Activated CD4-positive, alpha-beta T cell treated with anti-CD3 and anti-CD28 coated beads for 36 hours (primary cell): ENCODE measurements at places on chromosomes 2 and 18.

DNA sequence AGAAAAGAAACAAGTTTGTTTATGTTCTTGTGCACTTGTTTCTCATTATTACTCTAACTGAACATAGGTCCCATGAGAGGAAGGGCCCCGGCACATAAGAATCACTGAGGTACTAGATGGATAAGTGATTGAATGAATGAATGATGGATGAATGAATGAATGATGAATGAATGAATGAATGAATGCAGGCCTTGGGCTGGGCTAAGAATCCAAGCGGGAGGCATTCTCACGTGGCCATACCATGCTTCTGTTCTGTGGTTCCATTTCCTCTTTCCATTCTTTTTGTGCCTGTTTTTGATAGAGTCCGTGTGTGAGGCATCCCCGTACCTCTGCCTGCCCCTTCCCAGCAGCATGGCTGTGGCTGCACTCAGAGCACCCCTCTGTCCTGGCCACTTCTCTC lies 94.8 kb downstream of the SH3BP4 start:
- DNase-seq = no peak

- no peak for DNase-seq
These were observed 87.9 kb upstream of the MAP4K3 start for GRCh38 chr2:39524756-39525635.

- DNase-seq = no peak
These were observed 3.0 kb upstream of the GCG start for GRCh38 chr2:162155093-162155492.

- DNase-seq = no peak
These were observed 515.5 kb upstream of the CHAC2 start for GRCh38 chr2:53252115-53252514.

GRCh38 chr2:96556441-96557330 lies 20.1 kb downstream of the ARID5A start:
- DNase-seq = peak; percentile 85

- no peak for DNase-seq
These were observed 403.7 kb downstream of the PID1 start for GRCh38 chr2:228867406-228867805.

GRCh38 chr2:144165599-144166250 lies 354.2 kb downstream of the ZEB2 start:
- no peak for DNase-seq

GRCh38 chr18:78607221-78607620 lies 372.4 kb upstream of the SALL3 start:
- no peak for DNase-seq

DNA sequence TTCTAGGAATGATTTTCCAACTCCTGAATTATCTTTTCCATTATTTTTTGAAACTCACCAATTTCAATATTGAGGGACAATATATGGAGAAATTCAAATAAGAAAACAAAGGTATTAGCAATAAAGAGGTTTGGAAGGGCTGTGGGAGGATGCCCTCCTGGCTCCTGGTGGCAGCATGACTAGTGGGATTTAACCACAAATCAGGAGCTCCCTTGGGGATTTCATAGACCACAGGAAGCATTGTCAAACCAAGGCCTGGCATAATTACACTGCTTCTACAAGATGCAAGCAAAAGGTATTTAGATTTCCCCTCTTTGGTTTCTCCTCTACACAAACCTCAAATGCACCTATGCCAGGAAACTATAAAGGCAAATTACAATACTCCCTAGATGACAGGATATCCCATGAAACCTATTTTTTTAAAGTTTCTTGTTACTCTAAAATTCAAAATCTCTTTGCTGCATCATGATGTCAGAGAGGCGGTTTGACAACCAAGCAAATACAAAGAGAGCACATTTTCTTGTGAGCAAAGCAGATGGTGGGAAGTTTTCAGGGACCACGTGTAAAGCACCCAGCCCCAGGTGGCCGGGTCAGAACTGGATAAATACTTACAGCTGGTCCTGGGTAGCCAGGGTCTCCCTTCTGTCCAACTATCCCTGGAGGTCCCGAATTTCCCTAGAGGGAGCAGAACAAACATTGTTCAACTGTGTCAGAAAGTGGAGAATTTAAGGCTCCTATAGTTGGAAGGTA lies 67.9 kb downstream of the COL6A3 start:
- no peak for DNase-seq

- no peak for DNase-seq
These were observed 23.0 kb upstream of the ODC1 start for GRCh38 chr2:10471046-10471571.

DNA sequence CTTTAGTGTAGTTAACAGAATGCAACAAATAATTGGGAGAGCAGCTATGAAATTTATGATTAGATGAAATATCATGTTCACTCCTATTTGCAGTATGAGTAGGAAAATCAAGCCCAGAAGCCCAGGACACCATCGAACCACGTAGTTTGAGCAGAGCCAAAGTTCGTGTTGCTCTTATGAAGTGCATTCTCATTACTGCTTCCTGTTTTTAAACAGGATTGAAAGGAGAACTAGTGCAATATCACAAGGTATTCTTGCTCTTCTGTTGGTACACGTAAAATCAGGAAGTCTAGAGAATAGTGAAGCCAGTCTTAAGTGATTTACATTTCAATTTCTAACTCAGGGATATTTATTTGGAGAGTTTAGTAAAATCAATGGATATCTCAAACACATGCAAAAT lies 21.1 kb downstream of the ARHGAP15 start:
- DNase-seq = no peak

- DNase-seq = no peak
These were observed 11.3 kb upstream of the PXDN start for GRCh38 chr2:1755436-1756191.

GRCh38 chr2:175312137-175312536 lies 130.6 kb upstream of the ATP5MC3 start:
- DNase-seq = no peak

DNA sequence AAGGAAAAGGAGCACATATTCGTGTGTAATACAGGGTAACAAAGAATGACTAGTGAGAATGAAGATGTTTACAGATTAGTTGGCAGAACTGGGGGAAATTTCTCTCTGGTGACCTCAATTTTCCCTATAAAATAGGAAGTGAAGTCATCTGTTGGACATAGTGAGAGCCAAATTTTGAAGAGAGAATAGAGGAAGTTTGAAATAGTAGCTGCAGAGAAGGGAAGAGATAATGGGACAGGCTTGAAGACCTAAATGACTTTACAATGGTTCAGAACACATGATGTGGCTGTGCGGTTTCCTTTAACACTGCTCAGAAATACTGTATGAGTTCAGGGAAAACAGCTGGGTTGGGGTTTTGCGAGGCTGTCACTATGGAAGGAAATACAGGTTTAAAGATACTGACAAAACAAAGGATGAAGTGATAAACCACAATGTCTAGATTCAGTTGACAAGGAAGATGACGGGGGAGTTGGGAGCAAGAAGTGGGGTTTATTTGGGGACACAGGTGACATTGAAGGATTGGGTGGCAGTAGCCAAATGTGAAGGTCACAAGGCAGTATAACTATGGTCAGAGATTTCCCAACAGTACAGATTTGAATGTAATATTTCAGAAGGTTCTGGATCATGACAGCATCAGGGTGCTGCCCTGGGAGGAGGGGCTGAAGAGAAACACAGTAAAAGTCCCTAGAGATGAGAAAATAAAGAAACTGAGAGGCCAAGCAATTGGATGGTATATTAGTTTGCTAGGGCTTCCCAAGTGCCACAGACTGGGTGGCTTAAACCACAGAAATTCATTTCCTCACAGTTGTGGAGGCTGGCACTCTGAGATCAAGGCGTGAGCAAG lies 82.6 kb upstream of the TANK start:
- peak; percentile 85 for DNase-seq

- DNase-seq = no peak
These were observed 99.3 kb upstream of the FN1 start for GRCh38 chr2:215535125-215535668.

DNA sequence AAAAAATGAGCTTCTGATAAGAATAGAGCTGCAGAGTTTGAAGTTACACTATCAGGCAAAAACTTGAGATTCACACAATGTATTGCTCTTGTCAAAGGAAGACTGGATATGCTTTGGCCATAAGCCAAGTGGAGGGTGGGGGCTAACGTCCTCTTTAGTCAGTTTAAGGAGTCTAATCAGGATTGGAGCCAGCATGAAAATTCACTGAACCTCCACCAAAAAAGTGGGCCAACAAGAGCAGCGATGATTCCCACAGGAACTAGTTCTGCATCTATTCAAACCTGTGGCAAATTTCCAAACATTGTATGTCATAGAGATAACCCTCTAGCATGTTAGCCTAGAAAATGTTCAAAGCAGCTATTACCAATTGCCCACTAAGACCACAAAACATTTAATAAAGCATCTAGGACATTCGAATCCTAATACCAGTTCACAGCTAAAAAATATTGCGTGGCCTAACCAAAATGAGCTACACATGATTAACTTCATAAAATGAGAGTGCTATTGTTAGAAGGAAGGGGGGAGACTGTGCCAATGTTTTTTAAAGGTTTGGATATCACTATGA lies 43.5 kb upstream of the TMEM247 start:
- DNase-seq = no peak

DNA sequence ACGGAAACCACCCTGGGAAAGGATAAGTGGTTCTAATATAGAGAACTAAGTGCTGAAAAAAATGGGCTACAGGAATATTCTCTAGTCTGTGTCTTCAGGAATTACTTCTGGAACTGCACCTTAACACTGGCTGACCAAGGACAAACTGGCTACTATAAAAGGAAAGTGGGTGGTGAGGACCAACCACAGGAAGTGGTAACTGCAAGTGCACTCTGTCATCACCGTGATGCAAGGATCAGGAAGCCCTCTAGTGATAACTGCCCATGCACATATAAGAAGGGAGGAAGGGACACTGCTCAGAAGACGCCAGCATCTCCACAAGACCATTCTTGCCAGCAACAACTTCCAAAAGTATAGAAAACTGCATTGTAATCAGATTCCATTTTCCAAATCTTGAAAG lies 424.4 kb upstream of the RGPD4 start:
- no peak for DNase-seq

DNA sequence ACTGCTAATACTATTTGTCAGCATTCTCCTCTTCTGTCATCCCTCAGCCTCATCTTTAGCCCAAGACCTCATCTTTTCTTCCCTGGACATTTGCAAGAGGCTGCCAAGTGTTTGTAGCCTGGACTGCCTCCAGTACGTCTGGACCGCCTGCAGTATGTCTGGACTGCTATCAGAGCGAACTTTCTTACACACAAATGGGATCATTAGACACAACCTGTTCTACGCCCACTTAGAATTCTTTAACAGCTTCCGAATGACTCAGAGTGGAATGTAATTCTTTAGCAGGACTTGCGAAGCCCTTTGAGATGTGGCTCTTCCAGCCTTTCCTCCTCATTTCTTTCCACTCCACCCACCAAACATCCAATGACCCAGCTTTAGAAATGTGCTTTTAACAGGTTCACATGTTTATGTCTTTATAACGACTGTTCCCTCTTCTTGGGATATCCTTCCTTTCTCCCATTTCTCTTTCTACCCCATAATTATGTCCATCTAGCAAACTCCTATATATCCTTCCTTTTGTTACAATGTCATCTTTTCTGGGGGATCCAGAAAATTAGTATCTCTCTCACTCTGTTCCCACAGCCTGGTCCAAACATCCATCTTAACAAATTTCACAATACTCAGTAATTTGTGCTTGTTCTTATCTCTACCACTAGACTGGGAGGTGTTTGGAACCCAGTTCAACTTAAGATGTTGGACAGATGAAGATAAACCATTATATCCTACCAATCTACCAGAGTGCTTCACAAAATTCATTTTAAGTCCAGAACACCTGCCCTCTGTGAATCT lies 171.3 kb upstream of the PGAP1 start:
- DNase-seq = no peak
